ENCODE measurements at places on chromosomes 4 and X. TPM values are rescaled to one million over a fixed set of nuclear protein-coding genes. Genes with fewer than 3 reads are reported as not detected.

The SHOX gene
- not detected for polyA plus RNA-seq

The FGFBP2 gene
- polyA plus RNA-seq, result not detected

The ATP5ME gene
- polyA plus RNA-seq, result 305 TPM

The FRMPD3 gene
- polyA plus RNA-seq, result not detected

The NUP62CL gene
- 4.2 TPM for polyA plus RNA-seq

The CT55 gene
- polyA plus RNA-seq, result 0.08 TPM

The ZFYVE28 gene
- polyA plus RNA-seq, result 0.12 TPM

The TRIML2 gene
- polyA plus RNA-seq, result not detected

The KIF4A gene
- 9.4 TPM for polyA plus RNA-seq

The NDNF gene
- polyA plus RNA-seq, result not detected

The ARX gene
- polyA plus RNA-seq, result not detected

The NR0B1 gene
- not detected for polyA plus RNA-seq

GRCh38 chr4:37393889-37394288 lies 149.3 kb downstream of the NWD2 start:
- no peak for DNase-seq

DNA sequence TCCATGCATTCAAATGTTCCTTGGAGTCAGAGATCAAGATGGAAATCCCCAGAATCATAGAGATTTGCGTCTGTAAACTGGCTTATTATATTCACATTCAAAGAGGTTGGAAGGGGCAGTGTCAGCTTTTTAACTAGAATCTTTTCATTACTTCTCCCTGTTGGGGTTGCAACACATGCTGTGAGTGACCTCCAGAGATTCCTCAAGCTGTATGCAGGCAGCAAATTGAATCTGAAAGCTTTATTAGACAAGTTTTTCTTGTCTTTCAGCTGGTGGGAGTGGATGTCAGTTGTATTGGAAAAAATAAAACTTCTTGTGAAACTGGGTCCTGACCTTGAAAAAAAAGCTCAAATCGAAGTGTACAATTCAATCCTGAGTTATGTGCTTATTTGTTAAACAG lies 736.5 kb upstream of the FTHL17 start:
- DNase-seq, result no peak

- no peak for DNase-seq
Observed at GRCh38 chr4:21184788-21185187, 484.5 kb downstream of the PACRGL start.

- no peak for DNase-seq
Observed at GRCh38 chr4:111957116-111957515, 188.1 kb upstream of the FAM241A start.

DNA sequence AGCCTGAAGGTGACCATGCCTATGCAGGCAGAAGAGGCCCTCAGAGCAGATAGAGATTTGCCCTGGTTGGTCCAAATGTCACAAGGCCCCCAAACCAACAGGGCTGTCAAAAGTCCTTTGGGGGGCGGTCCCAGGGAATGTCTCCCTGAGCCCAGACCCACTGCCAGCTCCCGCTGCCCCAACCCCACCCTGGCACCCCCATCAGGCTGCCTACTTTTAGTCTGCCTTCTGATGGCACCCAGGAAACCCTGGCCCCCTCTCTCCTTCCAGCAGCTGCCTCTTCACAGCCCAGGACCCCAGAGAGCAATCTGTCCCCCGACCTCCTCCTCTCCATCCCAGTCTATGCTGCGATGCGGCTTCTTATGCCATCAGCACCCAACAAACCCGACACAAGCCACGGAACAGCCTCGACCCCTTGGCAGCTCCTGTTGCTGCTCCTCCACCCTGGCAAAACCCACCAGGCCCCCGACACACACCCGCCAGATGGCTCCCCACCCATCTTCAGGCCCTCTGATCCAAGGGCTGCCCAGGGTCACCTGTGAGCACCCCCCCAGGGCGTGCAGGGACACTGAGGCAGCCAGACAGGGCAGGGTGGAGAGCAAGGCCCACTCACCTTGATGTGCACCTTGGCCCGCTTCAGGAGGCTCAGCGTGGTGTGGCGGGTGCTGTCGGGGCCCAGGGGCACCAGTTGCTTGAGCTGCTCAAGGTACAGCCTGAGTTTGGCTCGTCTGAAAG lies 9.9 kb downstream of the MXD4 start:
- no peak for DNase-seq

DNA sequence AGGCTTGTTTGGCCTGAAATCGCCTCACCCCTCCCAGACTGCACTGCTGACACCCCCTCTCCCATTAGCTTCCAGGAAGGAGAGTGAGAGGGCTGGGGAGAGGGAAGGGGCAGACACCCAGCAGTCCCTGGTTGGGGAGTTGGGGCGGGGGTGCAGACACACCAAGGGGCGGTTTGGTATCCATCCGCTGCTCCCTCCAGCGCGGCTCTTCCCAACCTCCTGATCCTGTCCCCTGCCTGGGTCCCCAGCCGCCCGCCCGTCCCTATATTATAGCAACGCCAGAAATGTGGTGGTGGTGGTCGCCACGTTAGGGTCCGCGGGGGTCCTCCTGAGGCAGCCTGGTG lies 24.9 kb downstream of the GPRASP3 start:
- DNase-seq, result no peak

DNA sequence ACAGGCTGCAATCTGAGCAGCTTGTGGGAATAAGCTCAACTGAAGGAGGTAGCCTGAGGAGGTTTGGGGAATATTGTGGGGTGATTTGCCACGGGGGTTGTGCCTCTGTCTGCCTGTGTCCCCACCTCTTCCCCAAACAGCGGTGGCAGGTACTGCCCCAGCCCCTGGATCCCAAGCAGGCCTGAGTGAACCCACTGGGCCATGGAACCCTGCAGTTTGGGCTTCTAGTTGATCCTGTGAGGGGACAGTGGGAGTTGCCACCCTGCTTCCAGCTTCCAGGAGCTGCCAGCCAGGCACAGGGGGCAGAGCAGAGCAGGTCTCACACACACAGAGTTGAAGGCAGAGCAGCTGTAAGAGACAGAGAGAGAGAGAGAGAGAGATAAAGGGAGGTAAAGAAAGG lies 97.4 kb downstream of the PJA1 start:
- no peak for DNase-seq

GRCh38 chrX:362937-363620 lies 23.6 kb downstream of the PPP2R3B start:
- no peak for DNase-seq

- peak; percentile 25 for DNase-seq
Observed at GRCh38 chr4:185096032-185096653, 46.9 kb upstream of the SLC25A4 start.

DNA sequence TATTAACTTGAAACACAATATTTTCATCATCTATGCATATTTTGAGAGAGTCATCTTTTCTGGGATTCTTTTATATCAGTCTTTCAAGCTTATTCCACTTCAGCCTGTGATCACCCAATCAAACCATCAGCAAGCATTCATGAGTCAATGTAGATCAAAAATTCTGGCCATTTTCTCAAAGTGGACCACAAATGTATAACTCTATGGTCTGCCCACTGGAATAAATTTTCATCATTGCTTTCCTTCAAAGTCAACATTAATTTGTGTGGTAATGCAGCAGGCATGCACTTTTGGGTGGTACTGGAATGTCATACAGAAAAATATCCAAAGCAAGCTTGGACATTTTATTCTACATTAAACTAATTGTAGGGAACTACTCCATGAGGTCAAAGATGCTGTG lies 1013.0 kb downstream of the STIM2 start:
- DNase-seq, result no peak

GRCh38 chrX:41923978-41924683 lies 777 bp upstream of the CASK start:
- DNase-seq, result no peak

GRCh38 chrX:6695717-6696116 lies 160.8 kb upstream of the VCX3A start:
- no peak for DNase-seq

DNA sequence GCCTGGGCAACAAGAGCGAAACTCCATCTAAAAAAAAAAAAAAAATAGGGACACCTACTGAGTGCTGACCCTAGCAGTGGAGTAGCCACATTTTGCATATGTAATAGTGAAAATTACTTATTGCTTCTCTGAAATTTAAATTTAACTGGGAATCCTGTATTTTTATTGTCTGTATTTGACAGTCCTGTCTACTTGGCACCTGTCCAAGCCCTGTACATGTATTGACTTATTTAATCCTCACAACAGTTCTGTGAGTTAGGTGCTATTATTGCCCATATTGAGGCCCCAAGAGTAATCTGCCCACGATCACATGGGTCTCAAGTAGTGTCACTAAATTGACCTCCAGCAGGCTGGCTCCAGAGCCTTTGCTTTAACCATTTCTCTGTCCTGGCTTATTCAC lies 81.6 kb downstream of the WDR19 start:
- no peak for DNase-seq

- DNase-seq, result no peak
Observed at GRCh38 chr4:44056721-44057151, 391.9 kb downstream of the KCTD8 start.

DNA sequence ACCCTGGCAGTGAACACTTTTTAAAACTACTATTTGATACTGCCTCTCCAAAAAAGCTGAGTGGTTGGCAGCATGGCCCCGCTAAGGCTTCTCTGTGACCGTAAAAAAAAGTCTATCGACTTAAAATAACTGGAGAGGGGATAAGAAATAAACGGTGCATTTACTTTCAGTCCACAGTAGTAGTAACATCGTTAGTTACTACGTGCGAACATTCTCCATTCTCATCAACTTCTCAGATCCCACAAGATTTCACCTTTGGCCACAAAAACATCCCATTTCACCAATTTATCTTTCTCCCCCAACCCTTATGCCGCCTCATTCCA lies 524 bp upstream of the EXOSC9 start:
- no peak for DNase-seq

DNA sequence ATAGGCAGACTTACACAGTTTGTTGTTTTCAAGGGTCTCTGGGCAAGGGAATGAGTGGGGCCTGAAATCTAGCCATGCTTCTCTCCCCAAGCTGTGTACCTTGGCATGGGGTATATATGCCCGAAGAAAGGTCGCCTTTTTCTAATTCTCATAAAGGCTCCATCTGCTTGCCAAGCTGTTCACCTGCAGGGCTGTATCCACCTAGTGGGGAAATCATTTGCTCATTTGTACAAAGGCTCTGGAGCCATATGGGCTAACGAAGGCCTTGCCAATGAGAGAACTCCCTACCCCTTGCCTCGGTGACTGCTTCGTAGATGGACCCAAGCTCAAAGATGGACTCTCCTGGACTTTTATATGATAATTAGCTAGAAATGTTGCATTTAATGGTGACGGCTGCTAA lies 1097.0 kb downstream of the PDHA2 start:
- DNase-seq, result no peak

- DNase-seq, result no peak
Observed at GRCh38 chrX:10676235-10676957, 56.0 kb upstream of the MID1 start.

- no peak for DNase-seq
Observed at GRCh38 chr4:137125011-137125410, 407.3 kb downstream of the PCDH18 start.

DNA sequence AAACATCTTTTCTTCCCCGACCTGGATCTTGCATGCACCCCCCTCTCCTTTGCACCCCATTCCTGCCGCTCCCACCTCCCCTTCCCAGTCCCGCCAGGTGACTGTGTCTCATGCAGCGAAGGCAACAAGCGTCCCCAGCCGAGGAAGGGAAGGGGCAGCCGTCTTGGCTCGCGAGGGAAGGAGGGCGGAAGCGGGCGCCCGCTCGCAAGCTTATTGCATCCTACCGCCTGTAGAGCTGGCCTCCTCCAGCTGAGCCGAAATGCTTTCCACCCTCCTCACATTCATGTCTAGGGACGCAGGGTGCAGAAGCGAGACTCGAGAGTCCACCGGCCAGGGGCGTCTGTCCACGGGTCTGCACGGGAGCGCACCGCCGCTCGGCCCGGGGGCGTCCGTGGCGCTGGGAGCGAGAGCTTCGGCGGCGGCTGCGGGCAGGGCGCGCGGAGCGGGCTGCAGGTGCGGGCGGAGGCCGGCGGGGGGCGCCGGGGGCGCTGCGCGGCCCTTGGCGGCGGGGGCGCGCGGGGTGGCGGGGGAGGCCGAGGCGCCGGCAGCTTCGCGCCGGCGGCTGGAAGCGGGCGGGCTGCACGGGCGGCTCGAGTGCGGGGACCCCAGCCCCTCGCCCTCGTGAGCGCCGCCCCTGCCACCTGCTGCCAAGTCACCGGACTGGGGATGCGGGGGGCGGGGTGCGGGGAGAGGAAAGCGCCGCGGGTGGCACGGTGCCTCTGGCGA lies at the start of gene KCNIP4:
Gene KCNIP4, minus strand, starts transcription at position 426 of the 726 bp plus-strand sequence.
- no peak for DNase-seq

DNA sequence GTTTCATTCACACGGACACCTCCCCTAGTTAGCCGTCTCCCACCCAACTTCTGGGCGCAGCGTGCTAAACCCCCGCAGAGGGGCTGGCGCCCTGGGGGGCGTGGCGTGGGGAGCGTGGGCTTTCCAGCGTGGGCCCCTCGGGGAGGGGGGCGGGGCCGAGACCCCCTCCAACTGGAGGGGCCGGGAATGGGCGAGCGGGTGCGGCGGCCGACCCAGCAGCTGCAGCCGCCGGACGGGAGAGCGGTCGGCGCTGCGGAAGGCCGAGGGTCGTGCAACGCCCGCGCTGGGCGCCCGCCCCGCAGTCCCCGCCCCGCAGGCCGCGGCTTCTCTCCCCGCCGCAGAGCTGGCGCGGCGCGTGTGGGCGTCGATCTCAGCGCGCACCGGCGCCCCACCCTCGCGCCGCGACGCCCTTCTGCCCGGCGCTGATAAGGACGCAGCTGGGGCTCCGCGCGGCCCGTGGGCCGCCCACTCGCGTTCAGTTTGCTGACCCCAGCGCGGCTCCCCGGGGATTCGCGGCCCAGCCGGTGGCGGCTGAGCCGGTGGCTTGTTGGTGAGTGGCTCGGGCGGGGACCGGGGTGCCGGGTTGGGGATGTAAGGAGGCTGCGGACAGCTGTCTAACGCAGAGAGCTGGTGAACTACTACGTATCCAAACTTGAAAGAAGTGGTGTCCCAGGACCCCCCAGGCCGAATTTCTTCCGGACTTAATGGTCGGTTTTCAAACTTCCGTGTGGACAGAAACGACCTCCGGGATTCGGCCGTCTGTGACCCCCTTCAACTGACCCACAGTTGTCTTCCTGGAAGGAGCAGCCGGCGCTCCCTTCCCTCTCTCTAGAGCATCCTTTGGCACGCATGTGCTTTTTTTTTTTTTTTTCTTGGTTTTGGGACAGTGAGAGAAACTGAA lies 1.5 kb downstream of the FHDC1 start:
- DNase-seq, result no peak

DNA sequence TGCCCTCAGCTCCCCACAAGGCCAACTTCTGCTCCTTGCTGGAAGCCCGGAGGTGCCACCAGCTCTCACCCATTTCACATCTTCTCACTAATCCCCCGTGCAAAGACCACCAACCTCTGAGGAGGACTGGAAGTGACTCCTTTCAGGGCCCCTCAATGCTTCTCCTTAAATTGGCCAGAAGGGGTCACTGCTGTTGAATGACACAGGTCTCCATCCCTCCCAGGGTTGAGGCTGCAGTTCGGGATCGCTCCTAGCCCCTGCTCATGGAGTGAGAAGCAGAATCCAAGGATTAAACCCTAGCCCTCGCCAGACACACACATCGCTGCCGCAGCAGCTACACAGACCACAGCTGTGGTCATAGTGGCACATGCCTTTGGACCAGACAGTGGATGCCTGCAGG lies 279.5 kb upstream of the TAPT1 start:
- no peak for DNase-seq

GRCh38 chrX:39896951-39897740 lies 200.6 kb downstream of the BCOR start:
- peak; percentile 24 for DNase-seq

- no peak for DNase-seq
Observed at GRCh38 chr4:155403886-155404285, 27.1 kb upstream of the MAP9 start.

- no peak for DNase-seq
Observed at GRCh38 chr4:81314196-81314896, 99.3 kb upstream of the PRKG2 start.
